ENCODE measurements at places on chromosomes 6 and 20.

DNA sequence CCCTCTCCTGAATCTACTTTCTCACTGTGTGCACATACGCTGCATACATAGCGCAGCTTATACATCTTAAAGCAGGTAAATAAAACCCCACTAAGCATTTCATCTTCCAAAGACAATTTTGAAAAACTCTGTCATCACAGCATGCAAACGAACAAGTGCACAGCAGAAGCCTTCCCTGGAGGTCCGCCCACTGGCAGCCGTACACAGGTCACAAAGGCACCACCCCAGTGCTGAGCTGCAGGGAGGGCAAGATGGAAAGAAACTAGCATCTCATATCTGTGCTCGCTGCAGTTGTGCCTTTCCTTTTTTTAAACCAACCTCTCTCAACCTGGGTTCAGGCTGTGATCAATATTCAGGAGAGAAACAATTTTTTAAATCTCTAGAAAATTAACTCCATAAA is 73.3 kb downstream of the HUS1B start:
- no peak for DNase-seq

DNA sequence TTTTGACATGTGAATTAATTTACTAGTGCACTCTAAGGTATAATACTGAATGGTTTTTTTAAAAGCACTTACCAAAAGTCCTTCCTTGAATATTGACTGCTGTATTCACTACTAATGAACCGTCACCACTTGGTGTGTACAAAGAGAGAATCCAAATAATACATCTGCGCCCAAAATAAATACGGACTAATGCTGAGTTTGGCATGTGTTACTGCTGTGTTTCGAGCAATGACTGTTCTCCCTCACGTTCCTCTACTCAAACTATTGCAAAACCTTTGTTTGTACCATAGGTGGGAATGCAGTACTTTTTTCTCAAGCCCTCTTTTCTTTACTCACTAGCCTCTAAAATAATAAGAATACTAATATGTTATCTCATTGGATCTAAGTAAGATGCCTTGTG is 305.5 kb downstream of the QKI start:
- no peak for DNase-seq

DNA sequence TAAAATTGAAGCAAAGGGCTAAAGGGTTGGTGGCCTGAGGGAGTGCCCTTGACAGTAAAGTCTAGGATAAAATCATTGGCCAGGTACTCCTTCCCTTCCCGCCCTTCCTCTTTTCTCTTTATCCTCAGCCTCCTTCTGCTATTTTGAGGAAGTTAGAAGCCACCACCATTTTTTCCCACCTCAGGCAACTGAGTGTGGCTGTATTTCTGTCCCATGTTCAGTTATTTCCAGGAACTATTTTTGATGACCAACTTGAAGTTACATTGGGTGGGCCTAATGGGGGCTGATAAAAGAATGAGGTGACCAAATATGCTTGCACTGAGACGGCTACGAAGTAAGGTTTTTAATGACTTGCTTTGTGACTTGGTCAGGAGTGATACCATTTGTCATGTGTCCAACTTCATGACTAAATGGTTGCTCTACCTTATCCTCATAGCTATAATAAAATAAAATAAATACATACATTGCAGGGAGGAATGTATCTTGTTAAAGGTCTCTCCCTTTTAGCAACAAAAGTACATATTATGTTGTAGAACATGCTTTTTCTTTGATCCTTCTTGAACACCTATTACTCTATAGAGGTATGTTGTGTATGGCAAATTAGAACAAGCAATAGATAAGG is 12.0 kb downstream of the PTPN1 start:
- DNase-seq = no peak

DNA sequence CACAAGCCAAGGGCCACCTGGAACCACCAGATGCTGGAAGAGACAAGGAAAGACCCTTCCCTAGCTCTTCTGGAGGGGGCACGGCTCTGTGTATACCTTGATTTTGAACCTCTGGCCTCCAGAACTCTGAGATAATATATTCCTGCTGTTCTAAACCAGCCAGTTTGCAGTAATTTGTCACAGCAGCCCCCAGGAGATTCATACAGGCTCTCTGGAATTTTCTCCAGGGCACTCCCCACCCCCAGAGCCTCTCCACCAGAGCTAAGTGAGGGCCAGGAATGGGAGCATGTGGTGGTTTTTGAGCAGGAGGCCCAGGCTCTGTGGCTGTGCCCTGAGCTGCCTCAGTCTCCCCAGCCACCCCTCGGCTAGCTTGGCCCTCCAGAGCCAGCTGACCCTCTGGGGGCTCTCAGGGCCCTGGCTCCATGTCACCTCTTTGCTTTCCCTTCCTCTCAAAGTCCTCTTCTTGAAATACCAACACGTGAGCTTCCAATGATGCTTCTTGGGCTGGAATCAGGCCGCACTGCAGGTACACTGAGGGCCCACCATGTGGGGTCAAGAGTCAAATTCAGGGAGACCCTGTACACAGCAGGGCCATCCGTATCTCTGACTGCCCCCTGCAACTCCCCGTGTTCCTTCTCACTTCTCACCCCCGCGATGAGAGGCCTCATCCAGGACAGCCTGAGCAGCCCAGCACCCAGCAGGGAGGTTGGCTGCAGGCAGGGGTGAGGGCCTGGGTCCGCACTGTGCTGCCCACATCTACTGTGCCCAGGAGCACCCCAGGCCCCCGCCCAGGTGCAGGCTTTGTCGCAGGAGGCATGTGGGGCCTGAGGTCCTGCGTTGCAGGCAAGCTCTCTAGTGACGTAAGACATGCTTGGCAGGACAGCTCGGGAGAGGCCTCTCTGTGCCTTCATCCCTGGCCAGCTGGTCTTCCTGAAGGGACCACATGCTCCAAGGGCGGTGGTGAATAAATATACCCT is 155.5 kb downstream of the ANKRD60 start:
- DNase-seq = no peak

DNA sequence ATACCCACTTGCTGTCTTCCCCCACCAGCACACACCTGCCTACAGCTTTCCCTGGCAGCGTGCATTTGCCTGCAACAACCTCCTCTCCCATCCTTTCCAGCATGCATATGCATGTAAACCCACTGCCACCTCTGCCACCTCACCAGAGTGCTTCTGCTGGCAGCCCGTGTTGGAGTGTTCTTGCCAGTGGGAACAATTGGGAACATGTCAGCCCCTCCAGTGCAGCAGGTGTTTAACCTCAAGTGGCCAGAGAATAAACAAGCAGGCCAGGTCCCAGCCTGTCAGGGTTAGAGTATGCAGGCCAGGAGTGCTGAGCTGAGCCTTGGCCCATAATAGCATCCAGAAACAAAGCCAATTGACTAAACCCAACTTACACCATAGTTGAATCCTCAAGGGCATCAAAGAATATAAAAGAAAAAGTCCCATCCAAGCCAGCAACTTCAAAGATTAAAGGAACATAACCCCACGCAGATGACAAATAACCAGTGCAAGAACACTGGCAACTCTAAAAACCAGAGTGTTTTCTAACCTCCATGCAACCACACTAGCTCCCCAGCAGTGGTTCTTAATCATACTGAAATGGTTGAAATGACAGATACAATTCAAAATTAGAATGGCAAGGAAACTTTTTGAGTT is 1212.1 kb upstream of the CITED2 start:
- no peak for DNase-seq

GRCh38 chr6:64225503-64225902 is 589.9 kb downstream of the PHF3 start:
- DNase-seq = no peak

DNA sequence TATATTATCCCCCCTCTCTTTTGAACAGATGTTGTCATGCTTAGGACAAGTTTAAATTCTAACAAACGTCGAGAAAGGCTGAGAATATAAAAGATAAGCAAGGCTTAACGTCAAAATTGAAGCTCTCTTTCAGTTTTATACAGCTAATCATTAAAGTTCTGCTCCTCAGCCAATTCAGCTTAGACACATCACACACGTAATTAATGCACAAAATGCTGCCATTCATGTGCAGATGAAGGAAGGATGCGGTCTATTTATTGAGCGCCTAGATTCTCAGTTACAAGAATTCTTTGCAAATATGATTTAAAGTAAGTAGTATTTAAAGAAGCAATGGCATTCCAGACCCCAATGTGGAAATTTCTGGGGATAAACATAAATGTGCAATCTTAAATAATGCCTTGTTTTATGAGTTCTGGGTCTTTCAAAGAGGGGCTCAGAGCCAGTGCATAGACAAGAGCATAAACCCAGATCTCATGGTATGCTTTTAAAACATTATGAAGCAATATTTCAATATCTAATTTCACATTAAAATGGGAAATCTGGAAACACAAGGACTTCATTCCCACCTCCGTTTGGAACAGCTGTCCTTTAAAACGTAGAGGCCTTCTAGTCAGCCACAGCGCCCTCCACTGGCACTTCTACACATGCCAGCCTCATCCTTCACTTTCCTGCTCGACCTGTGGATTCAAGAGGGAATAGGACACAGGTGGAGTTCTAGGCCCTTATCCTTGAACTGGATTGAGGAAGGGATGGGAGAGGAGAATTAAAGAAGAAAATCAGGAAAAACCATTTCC is 85.8 kb downstream of the LYRM4 start:
- DNase-seq = peak; percentile 4

DNA sequence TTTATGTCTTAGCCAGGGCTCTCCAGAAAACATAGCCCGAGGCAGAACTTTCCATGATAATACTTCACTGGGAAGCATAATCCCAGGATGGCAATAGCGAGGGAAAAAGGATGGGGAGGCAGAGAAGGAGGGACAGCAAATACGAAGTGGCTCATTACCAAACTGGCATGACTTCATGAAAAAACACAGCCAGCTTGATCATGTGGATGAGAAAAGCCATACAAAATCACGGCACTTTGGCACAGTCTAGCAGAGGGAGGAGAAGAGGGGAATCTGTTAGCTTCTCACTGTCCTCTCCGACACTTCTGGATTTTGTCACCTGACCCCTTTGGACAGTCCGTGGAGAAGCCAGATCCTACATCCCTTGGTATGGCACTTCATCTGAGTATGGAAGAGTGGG is 212.5 kb upstream of the GRIK2 start:
- DNase-seq = no peak

GRCh38 chr6:143112837-143113236 is 52.1 kb downstream of the AIG1 start:
- DNase-seq = no peak

- no peak for DNase-seq
These were observed 527.6 kb downstream of the MAFB start for GRCh38 chr20:40161391-40161790.

DNA sequence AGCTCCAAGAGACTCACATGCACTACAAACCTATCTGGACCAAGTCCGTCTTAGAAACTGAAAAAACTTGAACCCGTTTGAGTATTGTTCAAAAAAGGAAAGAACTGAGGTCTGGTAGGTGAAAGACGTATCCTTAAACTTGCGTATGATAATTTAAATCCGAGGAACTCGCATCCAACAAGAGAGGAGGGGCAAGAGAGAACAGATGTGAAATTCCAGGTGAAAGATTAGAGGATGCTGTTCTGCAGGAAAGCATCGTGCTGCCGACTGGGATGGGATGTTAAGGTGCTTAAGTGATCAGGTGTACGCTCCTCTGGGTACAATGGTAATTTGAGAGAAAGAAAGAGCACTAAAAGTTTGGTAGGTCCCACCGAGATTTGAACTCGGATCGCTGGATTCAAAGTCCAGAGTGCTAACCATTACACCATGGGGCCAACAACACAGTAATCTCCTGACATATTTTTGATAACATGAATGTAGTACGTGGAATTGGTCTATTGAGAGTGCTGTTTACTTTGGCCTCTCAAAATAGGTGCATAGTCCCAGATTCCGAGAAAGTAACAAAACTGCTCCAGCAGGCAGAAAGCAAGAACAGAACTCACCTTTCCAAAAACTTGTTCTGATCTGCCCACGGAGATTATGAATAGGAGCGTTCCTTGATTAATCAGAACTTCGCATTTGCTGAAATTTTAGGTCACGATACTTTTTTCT is 53.5 kb upstream of the BTN3A2 start:
- peak; percentile 89 for DNase-seq

GRCh38 chr6:51365566-51365965 is 546.9 kb downstream of the TFAP2B start:
- DNase-seq = no peak

- DNase-seq = no peak
These were observed 3.2 kb downstream of the CNKSR3 start for GRCh38 chr6:154506991-154507898.

DNA sequence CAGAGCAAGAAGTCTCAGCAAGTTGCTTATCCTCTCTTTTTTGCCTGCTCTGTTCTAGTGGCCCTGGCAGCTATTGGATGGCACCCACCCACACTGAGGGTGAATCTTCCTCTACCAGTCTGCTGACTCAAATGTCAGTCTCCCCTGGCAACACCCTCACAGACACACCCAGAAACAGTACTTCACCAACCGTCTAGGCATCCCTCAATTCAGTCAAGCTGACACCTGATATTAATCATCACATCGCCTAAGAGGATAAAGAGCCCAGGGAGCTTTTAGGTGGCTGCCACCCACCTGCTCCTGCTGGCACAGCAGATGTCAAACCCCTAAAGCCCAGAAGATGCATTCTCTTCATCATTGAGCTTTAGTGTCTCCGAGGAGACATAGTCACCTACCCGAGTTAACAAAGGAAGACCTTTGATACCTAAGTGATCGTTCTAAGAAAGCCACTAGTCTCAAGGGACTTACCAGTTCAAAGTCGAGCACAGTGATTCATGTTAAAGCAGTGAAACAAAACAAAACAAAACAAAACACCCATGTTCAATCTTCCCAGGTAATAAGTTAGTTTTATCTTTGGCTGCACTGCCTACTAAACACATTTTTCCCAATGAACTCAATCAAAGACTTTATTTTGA is 97.7 kb upstream of the KCNQ5 start:
- no peak for DNase-seq

- no peak for DNase-seq
These were observed 261.9 kb upstream of the MOCS1 start for GRCh38 chr6:40196135-40196518.

DNA sequence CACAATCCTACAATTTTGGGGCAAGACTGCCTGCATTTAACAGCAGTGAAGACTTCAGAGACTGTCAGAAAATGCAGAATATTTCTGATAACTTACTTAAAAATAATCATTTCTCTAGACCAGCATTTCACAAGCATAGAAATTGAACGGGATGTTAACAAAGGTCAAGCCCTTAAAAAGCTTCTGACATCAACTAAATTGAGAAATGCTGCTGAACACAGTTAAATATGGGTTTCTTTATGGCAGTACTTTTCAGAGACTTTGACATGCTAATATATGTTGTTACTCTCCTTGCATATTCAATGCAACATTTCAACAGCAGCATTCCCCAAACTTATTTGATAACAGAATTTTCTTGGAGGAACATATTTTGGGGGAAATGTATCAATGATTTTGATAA is 84.5 kb downstream of the KIF13A start:
- DNase-seq = no peak

DNA sequence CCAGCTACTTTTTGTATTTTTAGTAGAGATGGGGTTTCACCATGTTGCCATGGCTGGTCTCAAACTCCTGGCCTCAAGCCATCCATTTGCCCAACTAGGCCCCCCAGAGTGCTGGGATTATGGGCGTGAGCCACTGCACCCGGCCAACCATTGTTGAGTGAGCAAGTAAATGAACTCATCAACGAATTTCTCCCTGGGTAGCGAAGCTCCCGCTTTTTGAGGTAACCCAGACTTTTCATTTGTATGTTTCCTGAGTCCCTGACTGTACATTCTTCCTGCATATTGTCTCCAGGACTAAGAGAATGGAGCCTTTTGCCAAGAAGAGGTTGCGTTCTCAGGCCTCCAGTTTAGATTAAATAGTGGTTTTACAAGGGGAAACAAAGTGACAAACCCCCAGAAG is 36.4 kb downstream of the RIPOR3 start:
- DNase-seq = no peak
